ENCODE measurements at places on chromosomes 13 and 19.

GRCh38 chr13:46571189-46571908, 18.4 kb downstream of the LRCH1 start:
- no peak for DNase-seq

DNA sequence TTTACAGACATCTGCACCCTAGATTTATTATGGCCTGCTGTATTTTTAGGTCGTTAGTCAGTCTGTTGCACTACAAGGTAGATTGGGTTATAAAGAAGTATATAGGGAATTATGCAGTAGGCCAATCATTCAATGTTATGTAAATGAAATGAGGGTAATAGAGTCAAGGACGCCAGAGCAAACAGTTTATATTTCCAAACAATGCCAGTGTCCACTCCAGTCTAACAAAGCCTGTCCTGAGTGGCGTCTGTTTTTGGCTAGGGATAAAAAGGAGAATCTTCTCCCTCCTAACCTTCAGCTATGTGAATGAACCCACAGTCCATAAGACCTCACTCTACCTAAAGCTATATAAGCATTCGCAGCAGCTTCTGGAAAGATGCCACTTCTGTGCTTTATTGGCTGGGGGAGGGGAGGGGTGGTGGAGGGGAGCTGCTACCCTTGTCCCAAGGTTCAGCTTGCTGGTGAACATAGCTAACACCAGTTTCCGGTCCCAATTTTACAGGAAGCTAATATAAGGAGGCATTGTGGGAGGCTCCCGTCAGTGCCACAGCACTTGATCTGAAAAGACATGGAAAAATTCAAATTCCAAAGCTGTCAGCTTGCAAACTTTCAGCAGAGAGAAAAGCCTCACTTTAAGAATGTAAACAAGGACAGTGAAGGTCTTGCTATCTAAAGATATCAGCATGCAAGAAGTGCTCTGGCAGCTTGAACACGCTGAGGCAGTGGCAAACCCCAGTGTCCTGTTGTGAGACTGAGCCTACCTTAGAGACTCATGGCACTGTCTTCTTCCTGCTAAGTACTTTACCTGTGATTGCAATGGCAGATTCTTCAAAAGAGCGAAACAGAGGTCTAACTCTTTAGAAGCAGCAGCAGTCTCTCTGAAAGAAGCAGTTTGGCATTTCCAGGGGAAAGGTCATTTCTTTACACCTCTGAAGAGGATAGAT, 369.9 kb downstream of the PCDH9 start:
- no peak for DNase-seq

DNA sequence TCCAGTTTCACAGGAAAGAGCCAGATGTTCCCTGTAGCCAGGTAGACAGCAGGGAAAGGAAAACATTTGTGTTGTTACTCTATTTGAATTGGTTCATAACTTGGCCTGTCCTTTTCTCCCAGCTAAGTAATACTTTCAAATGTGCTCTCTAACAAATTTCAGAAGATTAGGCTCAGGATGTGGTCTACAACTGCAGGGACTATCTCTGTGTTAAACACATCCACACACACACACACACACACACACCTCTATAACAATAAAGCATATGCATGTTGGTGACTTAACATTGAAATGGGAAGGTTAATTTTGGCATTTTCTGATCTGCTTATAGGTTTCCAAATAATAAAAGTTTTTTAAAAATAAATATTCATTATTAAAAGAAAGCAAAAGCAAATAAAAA, 316.0 kb upstream of the ARGLU1 start:
- no peak for DNase-seq

DNA sequence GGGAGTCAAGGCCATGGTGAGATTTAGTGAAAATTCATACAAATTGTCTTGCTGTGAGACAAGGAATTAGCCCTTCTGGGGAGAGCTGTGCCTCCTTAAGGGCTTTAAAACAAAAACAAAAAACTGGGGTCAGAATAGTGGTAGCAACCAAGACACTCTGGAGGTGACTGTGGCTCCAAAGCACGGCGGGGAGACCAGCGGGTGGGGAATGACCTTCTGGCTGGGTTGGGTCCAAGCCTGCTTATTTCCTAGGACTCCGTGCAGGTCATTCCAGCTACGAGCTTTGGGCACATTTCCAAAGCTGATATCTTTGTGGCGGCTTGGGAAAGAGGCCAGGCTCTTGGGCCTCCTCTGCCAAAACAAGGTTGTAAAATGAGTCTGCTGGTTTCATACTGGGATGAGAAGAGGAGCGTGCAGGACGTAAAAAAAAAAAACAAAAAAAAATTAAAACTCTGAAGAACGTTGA, 348.3 kb downstream of the UQCRFS1 start:
- no peak for DNase-seq

GRCh38 chr19:3196064-3196932, 10.6 kb downstream of the NCLN start:
- DNase-seq, result no peak
